ENCODE measurements at places on chromosomes 13 and 19. TPM values are rescaled to one million over a fixed set of nuclear protein-coding genes. Genes with fewer than 3 reads are reported as not detected.

GRCh38 chr13:91950803-91951202 lies 552.4 kb downstream of the GPC5 start:
- H3K27ac ChIP-seq: no peak overlapping the region
- no peak overlapping the region for H3K4me3 ChIP-seq
- H3K4me1 ChIP-seq: no peaks in the 10 kb centered on the region
- H3K36me3 ChIP-seq: no peaks in the 10 kb centered on the region
- no peaks in the 10 kb centered on the region for H3K27me3 ChIP-seq

Gene MPV17L2
- 18.7 TPM for total RNA-seq

Gene ZNF541
- not detected for total RNA-seq

Gene F2RL3
- total RNA-seq: 0.10 TPM

Gene C19orf18
- not detected for total RNA-seq

- H3K27me3 ChIP-seq: no peaks in the 10 kb centered on the region
- H3K4me1 ChIP-seq: no peaks in the 10 kb centered on the region
- H3K27ac ChIP-seq: no peak overlapping the region
- H3K4me3 ChIP-seq: no peak overlapping the region
- H3K36me3 ChIP-seq: no peaks in the 10 kb centered on the region
- no peak for DNase-seq
Measured at GRCh38 chr19:18893587-18894253, 2.2 kb downstream of the CERS1 start.

GRCh38 chr13:78520425-78520824 lies 82.9 kb downstream of the POU4F1 start:
- no peak overlapping the region for H3K4me3 ChIP-seq
- no peaks in the 10 kb centered on the region for H3K4me1 ChIP-seq
- no peak for DNase-seq
- H3K27ac ChIP-seq: no peak overlapping the region
- no peaks in the 10 kb centered on the region for H3K36me3 ChIP-seq
- H3K27me3 ChIP-seq: no peaks in the 10 kb centered on the region

DNA sequence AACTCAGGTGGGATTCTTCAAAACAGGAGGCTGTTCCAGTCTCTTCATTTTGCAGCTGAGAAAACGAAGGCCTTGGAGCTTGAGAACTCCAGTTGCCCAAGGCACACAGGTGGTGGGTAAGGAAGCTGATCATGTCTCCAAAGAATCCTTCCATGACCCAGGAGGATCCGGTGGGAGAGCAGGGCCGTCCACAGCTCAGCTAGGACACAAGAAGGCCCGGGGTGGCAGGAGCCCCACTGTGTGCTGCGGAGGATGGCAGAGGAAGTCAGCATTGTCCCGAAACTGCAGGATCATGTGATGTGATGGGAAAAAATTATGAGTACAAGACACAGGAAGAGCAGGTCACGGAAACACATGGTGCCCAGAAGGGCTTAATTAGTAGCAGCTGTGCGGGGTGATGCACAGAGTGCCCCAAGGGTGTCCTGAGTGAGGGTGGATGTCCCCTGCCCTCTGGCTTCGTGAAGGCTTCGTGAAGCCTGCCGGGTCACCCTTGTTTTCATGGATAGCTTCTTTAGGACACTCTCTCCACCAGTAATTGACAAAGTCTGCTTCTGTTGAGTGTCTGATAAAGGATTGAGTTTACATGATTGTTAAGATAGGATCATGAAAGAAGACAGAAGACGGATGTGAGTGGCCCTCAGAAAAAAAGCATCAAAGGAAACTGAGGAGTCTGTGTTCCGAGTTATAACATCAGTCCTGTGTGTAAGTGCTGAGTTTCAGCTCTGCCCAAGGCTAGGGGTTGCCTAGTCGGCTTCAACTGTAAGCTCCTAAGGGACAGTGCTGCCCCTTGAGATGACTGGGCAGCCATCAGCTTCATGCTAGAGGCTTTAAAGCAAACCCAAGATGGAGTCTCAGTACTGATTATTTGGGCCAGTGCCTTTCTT lies 33.8 kb upstream of the SACS start:
- peaks cover 7% of the 10 kb centered on the region for H3K27me3 ChIP-seq
- peaks cover 11% of the 10 kb centered on the region for H3K4me1 ChIP-seq
- no peak for DNase-seq

- H3K4me3 ChIP-seq: no peak overlapping the region
- peaks cover 48% of the 10 kb centered on the region for H3K4me1 ChIP-seq
- H3K27me3 ChIP-seq: no peaks in the 10 kb centered on the region
- H3K36me3 ChIP-seq: no peaks in the 10 kb centered on the region
- no peak for DNase-seq
Measured at GRCh38 chr13:112730157-112730671, 40.4 kb downstream of the ATP11A start.

Gene ZNF30
- 4.1 TPM for total RNA-seq

DNA sequence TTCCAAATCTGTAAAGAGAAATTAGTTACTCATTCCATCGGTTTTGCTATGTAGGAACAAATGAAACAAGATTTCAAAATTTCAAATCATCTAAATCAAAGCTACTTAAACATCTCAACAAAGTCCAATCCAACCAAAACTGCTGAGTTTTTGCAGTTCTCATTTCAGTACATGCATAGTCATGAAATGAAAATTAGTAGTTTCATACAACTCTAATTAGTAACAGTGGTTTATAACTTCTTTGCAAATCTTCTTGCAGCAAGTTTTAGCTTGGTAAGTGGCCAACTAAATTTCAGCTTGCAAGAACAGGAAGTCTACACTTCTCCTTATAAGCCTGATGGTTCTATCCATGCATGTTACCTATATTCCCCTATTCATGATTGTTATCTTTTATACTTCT lies 75.6 kb downstream of the SPRY2 start:
- no peaks in the 10 kb centered on the region for H3K27me3 ChIP-seq
- DNase-seq: no peak
- no peaks in the 10 kb centered on the region for H3K36me3 ChIP-seq
- H3K4me3 ChIP-seq: no peak overlapping the region

GRCh38 chr19:36266375-36266961 lies 51.6 kb downstream of the ZNF146 start:
- no peaks in the 10 kb centered on the region for H3K4me1 ChIP-seq
- no peak overlapping the region for H3K4me3 ChIP-seq
- no peaks in the 10 kb centered on the region for H3K36me3 ChIP-seq
- no peaks in the 10 kb centered on the region for H3K27me3 ChIP-seq
- no peak overlapping the region for H3K27ac ChIP-seq

DNA sequence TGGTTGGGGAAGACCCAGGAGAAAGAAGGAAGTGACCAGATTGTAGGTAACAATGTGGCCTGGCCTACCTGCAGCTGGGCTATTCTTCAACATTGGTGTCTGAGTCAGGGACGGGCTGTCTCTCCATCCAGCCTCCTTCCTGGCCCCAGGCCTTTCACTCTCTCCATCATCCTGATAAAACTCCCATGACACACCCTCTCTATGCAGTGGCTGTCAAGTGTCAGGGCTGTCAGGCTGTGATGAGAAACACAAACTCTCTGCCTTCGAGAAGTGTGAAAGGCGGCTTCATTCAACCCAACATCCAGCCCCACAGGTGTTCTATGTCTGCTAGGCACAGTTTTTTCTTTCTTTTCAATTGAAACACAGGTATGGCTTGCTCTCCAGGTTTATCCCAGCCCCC lies 153.3 kb upstream of the VSTM2B start:
- no peaks in the 10 kb centered on the region for H3K36me3 ChIP-seq
- no peak overlapping the region for H3K27ac ChIP-seq
- no peak for DNase-seq
- H3K4me1 ChIP-seq: no peaks in the 10 kb centered on the region
- H3K27me3 ChIP-seq: peaks cover 10% of the 10 kb centered on the region

GRCh38 chr13:60143775-60144174 lies 20.0 kb downstream of the DIAPH3 start:
- H3K4me3 ChIP-seq: no peak overlapping the region
- DNase-seq: no peak
- no peaks in the 10 kb centered on the region for H3K27me3 ChIP-seq
- no peaks in the 10 kb centered on the region for H3K4me1 ChIP-seq
- no peaks in the 10 kb centered on the region for H3K36me3 ChIP-seq

Gene KLK12
- total RNA-seq: not detected

GRCh38 chr19:993361-993830 lies 6.8 kb upstream of the GRIN3B start:
- no peak overlapping the region for H3K27ac ChIP-seq
- peaks cover 7% of the 10 kb centered on the region for H3K4me1 ChIP-seq
- H3K36me3 ChIP-seq: peaks cover 48% of the 10 kb centered on the region
- no peak for DNase-seq
- H3K27me3 ChIP-seq: no peaks in the 10 kb centered on the region
- H3K4me3 ChIP-seq: no peak overlapping the region

Gene PRR22
- 13.5 TPM for total RNA-seq

- H3K4me1 ChIP-seq: no peaks in the 10 kb centered on the region
- H3K36me3 ChIP-seq: no peaks in the 10 kb centered on the region
- DNase-seq: no peak
- no peak overlapping the region for H3K27ac ChIP-seq
Measured at GRCh38 chr13:106689906-106690305, 122.0 kb upstream of the ARGLU1 start.

- no peak overlapping the region for H3K27ac ChIP-seq
Measured at GRCh38 chr19:51111606-51112005, 3.4 kb upstream of the CTU1 start.

GRCh38 chr19:37342753-37343152 lies 28.1 kb upstream of the ZNF527 start:
- no peaks in the 10 kb centered on the region for H3K27me3 ChIP-seq
- no peak for DNase-seq
- H3K27ac ChIP-seq: no peak overlapping the region
- H3K4me1 ChIP-seq: no peaks in the 10 kb centered on the region
- H3K36me3 ChIP-seq: peaks cover 2% of the 10 kb centered on the region

DNA sequence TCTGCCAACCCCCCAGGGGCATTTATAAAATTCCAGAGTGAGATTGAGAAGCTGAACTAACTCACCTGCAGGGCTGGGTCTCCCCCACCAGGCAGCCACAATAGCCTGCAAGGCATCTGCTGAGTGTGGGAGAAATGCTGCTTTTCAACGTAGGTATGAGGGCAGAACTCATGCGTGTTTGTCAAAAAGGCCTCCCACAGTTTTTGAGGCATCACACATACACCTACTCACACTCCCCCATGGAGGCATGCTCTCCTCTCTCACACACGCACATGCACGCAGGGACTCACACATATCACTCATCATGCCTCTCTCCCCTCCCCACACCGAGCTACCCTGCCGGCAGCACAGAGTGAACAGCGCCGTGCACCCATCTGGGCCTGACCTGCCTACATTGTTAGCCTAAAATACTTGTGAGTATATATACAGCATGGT lies 390.5 kb downstream of the FGF9 start:
- H3K4me1 ChIP-seq: no peaks in the 10 kb centered on the region
- H3K36me3 ChIP-seq: no peaks in the 10 kb centered on the region
- no peaks in the 10 kb centered on the region for H3K27me3 ChIP-seq
- no peak for DNase-seq
- no peak overlapping the region for H3K27ac ChIP-seq

Gene HNRNPM
- 298 TPM for total RNA-seq

Gene RNF113B
- total RNA-seq: not detected

Gene ZSCAN4
- total RNA-seq: not detected

DNA sequence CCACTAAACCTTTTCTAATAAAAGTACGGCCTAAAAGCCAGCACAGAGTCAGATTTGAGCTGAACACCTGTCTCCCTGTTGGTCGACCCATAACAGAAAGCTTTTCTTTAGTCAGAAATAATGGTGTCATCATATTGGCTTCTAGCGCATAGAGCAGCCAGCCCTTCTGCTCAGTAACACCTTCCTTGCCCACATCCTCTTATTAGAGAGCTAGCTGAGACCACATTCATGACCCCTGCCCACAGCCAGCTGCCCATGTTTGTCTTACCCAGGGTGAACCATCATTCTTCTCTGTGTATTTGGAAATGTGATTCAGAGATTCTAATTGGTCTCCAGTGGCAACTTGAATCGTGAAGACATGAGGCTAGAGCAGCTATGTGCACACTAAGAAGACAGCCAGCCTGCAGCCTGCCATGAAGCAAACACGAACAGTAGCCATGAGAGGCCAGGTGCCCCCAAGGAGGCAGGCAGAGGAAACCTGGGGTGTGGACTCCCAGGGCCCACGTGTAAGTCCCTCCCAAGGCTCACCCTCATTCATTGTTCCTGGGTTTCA lies 82.3 kb upstream of the PDCD5 start:
- no peaks in the 10 kb centered on the region for H3K27me3 ChIP-seq
- no peak for DNase-seq
- H3K36me3 ChIP-seq: no peaks in the 10 kb centered on the region
- no peak overlapping the region for H3K4me3 ChIP-seq

DNA sequence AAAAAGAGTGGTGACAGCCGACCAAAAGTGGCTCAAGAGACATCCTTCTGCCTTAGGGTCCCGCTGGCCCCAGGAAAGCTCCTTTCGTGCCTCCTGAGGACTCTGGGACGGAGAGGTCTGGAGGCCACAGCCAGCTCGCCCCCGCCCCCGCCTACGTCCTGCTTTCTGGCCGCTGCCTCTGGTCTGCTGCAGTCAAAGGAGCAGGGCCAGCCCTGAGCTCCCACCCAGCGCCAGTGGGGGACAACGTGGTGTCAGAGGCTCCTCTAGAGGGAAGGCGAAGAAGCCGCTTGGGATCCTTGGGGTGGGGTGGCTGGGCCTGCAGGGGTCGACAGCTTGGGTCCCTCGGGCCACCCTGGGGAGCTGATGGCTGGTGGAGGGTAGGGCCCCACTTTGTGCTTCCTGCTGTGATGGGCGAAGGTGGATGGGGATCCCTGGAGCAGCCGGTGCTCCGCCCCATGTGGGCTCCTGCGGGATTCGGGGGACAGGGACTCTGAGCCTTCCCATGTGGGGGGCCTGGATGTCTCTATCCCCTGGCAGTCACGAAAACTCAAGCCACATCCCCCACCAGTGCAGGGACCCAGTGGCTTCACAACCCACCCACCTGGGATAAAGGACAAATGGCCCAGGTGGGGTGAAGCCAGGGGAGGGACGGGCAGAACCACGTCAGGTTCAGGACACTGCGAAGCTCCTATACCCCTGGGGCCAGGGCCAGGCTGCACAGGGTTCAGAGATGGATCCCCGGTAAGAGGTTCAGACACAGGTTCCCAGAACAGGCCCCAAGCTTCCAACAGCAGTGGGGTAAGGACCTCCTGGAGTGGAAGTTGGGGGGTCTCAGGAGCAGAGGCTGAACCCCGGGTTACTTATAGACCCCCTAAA lies 9.0 kb upstream of the DIRAS1 start:
- no peak overlapping the region for H3K4me3 ChIP-seq
- DNase-seq: no peak
- H3K27me3 ChIP-seq: no peaks in the 10 kb centered on the region
- H3K27ac ChIP-seq: no peak overlapping the region

DNA sequence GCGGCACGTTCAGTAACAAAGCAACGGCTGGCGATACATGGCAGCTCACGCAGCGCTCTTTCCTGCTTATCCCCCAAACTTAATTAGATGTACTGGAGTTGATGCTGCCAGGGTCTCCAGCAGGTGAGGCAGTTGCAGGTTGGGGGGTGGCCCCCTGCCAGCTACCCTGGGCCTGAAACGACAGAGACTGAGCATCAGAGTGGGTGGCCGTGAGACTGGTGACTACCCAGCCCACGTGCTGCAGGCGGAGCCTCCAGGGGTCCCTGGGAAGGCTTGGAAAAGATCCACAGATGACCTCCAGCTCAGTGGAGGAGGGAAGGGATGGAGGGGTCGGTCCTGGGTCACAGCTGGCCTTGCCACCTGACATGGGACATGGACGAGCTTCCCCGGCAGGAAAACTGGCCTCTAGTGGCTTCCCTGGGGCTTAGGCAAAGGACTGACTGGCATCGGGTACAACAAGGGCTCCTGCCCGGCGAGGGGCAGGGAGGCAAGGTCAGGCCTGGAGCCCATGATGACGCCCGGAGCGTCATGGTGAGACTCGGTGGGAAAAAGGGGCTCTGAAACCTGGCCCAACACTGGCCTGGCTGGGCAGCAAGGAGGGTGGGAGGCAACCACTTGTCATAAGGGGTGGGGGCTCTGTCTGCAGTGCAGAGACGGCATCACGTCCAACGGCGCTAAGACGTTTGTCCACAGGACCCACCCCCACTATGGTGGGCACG lies 24.0 kb downstream of the CILP2 start:
- no peak overlapping the region for H3K27ac ChIP-seq
- H3K4me3 ChIP-seq: no peak overlapping the region
- no peaks in the 10 kb centered on the region for H3K36me3 ChIP-seq
- H3K27me3 ChIP-seq: no peaks in the 10 kb centered on the region

Gene TUBA3C
- not detected for total RNA-seq
